ENCODE measurements at places on chromosomes 16 and 17.

DNA sequence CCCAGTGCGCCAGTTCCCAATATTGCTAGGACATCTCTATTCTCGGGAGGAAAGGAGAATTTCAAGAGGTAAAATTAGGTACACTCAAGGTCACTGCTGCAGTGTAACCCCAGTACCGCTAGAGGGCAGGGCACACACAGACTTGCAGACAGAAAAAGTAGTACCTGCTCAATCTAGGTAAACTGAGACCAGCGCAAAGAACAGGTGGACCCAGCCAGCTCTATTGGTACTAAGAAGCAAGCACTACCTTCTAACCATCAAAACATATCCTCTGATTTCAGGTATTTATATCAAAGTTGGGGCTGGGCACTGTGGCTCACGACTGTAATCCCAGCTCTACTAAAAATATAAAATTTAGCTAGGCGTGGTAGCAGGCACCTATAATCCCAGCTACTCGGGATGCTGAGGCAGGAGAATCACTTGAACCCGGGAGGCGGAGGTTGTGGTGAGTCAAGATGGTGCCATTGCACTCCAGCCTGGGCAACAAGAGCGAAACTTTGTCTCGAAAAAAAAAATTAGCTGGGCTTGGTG is 3.6 kb upstream of the WDR81 start:
- peak; percentile 26 for DNase-seq

- no peak for DNase-seq
Measured at GRCh38 chr16:50887500-50888298, 145.8 kb downstream of the CYLD start.

DNA sequence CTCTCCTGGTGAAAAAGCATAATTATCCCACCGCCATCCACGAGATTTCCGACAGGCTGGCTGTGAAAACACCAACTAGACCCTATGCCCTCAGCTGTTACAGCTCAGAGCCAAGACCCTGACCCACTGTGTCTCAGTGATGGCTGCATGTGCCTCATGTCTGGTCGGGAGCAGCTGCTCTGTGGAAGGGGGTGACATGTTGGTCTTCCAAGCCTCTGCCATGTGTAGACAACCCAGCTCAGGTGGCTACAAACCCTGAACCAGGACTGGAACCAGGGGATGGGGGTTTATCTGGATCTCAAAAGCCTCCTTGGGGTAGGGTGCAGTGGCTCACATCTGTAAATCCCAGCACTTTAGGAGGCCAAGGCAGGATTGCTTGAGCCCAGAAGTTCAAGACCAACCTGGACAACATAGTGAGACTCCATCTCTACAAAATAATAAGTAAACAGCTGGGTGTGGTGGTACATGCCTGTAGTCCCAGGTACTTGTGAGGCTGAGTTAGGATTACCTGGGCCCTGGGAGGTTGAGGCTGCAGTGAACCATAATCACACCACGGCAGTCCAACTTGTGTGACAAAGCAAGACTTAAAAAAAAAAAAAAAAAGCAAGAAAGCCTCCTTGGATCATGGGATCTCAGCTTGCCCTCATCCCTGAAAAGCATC is 220.3 kb downstream of the CPPED1 start:
- no peak for DNase-seq

DNA sequence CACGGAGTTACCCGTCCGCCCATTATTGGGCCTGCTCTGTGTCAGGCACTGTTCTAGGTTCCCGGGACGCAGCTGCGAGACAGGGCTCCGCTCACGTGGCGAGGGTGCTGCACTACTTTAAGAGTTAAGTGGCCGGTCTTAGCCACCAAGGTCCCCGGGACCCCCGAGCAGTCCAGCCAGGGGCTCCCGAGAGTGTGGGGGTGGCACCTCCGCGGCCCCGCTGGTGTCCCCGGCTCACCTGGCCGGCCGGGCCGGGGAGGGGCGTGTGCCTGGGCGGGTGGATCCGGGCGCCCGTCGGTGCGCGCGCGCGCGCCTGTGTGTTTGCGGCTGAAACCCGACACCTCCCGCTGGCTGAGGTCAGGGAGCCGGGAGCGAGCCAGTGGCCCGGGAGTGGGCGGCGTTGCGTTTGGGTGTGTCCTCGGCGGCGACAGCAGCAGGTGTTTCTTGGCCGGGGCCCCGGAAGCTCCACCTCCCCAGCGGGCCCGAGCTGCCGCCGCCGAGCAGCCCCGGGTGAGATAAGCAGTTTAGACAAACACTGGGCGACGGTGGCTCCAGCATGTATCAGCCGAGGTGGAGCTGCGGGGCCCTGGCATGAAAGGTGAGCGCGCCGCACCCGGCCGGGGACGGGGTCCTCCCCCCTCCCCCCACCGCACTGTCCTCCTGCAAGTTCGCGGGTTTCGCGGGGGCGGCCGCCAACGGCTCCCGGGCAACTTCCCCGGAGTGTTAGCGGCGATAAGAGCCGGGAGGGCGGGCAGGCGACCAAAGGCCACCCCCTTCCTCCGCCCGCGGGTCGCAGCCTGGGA is at the start of gene GSE1:
GSE1 (plus strand) TSS at position 522 of the 803 bp plus-strand sequence; CDS start at position 592, 70 bp downstream.
- DNase-seq, result peak; percentile 71

- DNase-seq, result peak; percentile 12
Measured at GRCh38 chr16:88570691-88571092, 489 bp downstream of the ZC3H18 start.

All from HCEC 1CT (cell line).